ENCODE measurements at places on chromosomes 12 and 14.

GRCh38 chr14:35286003-35286600 lies 6.1 kb upstream of the PSMA6 start:
- no peak for DNase-seq

DNA sequence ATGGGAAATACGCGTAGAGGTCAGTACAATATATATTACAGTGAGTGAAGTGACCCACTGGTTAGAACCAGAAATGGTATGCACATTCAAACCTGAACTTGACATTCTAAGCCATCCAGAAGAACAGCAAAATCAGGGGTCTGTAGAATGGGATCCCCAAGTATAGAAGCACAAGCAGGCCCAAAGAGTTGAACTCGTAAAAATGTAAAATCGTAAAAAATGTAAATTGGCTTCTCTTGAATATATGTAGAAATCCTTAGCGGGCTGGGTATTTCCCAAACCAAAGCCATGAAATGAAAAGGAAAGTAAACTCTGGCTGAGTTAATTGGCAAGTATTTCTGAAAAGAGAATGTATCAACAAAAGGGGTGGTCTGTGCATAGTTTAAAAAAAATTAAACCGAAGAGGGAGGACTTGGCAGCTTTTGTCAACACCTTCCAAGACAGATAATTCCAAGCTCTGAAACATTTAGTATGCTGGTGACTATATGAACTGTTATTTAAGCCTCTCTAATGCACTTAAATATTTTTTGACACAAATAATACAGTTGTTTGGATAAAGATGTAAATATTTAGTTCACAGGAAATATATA lies 1505.6 kb upstream of the FLRT2 start:
- no peak for DNase-seq

- DNase-seq, result no peak
Measured at GRCh38 chr12:54421879-54422250, 2.8 kb upstream of the ITGA5 start.

GRCh38 chr12:10331642-10332239 lies 24.1 kb downstream of the KLRD1 start:
- DNase-seq, result peak; percentile 30

GRCh38 chr12:62629413-62629812 lies 162.8 kb downstream of the MON2 start:
- DNase-seq, result no peak

- DNase-seq, result no peak
Measured at GRCh38 chr12:30044206-30044605, 260.5 kb upstream of the TMTC1 start.

DNA sequence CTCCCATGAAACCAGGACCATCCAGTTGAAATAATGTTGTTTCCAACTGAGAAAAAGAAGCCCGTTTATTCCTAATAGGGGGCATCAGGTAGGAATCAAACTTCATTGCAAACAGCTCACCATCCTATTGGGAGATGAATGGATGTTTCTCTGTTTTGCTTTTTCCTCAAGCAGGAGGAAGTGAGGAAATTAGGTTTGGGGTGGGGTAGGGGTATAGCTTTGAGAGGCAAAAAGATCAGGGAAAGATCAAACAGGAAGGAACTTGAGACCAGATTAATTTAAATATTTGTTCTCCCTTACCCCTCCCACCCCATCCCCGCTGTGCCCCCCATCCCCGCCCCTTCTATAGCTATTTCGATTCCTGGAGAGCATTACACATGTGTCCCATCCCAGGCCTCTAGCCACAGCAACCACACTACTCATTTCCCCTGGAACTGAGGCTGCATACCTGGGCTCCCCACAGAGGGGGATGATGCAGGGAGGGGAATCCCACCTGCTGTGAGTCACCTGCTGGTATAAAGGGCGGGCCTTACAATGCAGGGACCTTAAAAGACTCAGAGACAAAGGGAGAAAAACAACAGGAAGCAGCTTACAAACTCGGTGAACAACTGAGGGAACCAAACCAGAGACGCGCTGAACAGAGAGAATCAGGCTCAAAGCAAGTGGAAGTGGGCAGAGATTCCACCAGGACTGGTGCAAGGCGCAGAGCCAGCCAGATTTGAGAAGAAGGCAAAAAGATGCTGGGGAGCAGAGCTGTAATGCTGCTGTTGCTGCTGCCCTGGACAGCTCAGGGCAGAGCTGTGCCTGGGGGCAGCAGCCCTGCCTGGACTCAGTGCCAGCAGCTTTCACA lies at the start of gene IL23A:
Gene IL23A, plus strand, starts transcription at position 577 of the 850 bp plus-strand sequence. Its CDS starts 161 bp downstream, at position 738.
- peak; percentile 74 for DNase-seq

DNA sequence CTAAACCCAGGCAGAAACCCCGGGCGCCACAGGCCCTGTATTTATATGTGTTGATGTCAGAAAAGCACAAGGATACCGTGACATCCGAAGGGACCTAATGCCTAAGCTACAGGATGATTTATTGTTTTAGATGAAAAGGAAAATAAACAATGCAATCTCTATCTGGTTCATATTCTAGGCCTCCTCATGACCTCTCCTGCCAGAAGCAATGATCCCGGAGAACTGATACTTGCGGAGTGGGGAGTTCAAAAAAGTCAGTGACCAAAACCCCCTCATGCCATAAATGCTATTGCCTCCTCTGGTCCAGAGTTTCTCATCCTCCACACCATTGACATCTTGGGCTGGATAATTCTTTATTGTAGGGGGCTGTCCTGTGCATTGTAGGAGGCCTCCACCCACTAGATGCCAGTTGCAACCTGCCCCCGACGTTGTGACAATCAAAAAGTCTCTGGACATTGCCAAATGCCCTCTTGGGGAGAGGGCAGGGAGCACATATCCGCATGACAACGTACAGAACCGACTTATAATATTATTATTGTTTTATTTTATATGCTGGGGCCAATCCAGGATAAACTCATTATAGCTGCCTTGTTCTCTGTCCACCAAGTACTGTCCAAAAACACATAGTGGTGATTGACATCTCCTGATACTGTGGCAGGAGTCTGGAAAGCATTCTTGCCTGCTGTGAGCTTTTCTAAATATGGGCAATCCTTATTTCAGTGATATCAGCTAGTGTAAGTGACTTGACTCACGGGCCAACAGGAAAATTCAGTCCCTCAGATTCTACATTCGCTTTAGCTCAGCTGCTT lies 1.1 kb upstream of the CSRP2 start:
- no peak for DNase-seq

GRCh38 chr12:45427042-45427441 lies 211.1 kb downstream of the ANO6 start:
- DNase-seq, result no peak

DNA sequence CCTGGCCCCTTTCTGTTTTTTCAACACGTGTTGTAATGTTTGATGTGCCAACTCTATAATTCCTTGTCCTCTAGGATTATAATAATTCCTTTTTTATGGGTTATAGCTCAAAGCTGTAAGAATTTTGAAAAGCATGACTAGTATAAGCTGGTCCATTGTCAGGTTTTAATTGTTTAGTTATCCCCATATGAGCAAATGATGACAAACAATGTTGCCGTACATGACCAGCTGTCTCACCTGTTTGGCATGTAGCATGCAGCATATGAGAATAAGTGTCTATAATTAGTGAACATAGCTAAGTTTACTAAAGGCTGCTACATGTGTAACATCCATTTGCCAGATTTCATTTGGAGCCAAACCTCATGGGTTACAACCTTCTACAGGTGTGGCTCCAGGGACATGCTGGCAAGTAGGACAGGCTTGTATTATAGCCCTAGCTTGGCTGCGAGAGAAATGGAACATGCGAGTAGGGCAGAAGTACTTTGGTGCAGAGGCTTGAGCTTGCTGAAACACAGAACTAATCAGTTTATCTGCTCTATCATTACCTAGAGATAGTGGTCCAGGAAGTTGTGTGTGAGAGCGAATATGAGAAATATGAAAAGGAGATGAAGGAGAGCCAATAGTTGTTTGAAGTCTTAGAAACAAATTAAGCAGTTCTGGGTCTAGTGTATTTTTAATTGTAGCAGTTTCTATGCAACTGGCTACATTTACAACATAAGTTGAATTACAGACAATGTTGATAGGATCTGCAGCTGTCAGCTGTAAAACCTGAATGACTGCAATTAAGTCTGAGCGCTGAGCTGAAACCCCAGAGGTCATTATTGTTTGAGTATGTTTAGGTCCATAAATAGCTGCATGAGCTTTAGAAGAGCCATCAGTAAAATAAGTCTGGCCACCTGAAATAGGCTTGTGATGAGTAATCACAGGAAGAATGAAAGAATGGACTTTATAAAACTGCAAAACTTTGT lies 22.6 kb upstream of the MAPKAPK5 start:
- no peak for DNase-seq

GRCh38 chr14:50659327-50659974 lies 8.7 kb downstream of the SAV1 start:
- no peak for DNase-seq

GRCh38 chr12:2959192-2959504 lies at the start of gene TEAD4:
TEAD4 (plus strand) TSS chr12:2959397.
- no peak for DNase-seq

- no peak for DNase-seq
Measured at GRCh38 chr12:16229676-16230075, 47.8 kb downstream of the SLC15A5 start.

DNA sequence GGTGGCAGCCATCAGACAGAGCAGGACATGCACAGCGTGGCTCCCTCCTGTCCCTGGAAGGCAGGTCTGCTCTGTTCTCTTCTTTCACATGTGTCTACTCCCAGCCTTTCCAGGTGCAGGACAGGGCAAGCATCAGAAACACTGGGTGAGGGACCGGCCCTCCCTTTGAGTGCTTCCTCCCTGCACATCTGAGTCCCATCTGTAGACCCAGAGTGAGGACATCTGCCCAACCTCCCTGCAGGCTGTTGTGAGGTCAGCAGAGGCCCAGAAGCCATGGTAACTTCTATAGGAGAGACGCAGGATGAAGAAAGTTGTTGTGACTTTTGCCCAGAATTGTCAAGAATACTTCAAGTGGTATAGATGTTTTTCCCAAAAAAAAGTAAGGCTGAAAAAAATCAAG lies 282.7 kb downstream of the CACNA1C start:
- no peak for DNase-seq

DNA sequence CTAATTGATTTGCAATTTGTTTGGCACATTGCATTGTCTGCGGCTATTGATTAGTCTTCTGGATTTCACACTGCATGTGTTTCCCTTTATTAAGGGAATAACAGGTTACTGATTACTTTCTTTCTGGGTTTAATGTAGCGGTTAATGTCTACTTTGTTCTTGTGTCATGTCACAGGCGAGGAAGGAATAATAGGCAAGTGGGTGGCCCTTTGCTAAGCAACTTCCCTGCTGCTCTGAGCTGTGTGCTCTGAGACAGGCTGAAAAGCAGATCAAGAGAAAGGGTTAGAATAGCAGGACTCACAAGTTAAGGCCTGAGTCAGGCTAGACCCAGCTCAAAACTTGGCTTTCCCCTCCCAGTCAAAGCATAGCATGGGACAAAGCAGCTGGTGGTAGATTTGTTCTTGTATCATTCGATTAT lies 77.2 kb downstream of the NKX2-1 start:
- DNase-seq, result no peak

GRCh38 chr12:177336-177979 lies 36.5 kb downstream of the SLC6A12 start:
- DNase-seq, result no peak

DNA sequence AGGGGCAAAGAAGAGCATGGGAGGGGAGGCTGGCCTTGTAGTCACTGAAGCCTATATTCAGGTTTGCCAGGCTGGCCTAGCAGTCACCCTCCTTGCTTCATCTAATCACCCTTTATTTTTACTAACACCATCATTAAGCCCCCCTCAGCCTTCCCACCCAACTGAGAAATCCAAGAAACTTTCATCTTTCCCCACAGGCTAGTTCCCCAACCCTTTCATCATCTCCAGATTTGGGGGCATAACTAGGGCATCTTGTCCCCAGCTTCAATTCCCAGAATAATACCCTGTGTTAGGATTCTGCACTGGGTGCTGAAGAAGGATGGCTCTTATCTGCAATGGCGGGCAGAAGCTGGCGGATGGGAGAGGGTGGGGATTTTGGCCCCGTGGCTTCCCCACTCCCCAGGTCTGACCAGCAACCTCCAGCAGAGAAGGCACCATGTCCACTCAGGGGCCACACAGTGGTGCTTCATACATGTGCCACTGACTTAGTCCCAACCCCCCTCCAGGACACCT lies 6.9 kb downstream of the PCK2 start:
- no peak for DNase-seq

- DNase-seq, result no peak
Measured at GRCh38 chr14:59301354-59301753, 112.9 kb downstream of the DAAM1 start.

DNA sequence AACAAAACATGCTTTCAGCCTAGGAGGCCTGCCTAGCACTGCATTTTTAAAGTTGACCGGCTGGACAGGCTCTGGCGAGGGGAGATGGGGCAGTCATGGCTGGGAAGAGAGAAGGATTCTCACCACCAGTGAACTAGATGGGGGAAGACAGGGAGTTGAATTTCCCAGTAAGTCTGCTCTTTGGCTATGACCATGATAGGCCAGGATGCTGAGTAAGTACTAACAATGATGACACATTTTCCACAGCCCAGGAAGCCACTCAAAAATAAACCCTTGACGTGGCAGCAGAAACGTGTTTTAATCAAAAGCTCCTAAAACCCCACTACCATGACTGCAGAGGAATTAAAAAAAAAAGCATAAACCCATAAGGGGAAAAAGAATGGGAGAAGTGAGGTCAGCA lies 19.0 kb downstream of the KCTD10 start:
- no peak for DNase-seq

DNA sequence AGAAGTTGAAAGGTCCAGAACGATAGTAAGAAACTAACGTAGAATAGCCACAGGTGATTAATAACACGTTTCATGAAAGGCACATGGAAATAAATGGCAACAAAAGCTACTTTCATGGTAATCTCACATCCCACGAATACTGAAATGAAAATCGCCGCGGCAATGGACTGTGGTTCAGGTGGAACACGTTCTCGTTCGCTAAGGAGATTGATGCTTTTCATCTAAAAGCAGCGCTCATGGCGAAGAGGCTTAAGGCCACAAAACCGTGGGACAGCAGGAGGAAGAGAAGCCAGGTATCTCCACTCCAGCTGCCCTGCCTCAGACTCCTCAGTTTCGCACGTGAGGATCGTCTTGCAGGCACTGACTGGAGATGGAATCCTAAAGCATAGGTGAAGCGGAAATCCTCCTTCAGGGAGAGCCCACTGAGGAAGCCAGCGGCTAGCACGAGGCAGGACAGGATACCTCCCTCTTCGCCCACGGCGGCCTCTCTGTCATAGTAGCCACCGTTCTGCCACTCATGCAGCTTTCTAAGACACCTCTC lies 696 bp upstream of the GPHN start:
- no peak for DNase-seq

- no peak for DNase-seq
Measured at GRCh38 chr14:67622675-67623074, 3.0 kb downstream of the ARG2 start.

DNA sequence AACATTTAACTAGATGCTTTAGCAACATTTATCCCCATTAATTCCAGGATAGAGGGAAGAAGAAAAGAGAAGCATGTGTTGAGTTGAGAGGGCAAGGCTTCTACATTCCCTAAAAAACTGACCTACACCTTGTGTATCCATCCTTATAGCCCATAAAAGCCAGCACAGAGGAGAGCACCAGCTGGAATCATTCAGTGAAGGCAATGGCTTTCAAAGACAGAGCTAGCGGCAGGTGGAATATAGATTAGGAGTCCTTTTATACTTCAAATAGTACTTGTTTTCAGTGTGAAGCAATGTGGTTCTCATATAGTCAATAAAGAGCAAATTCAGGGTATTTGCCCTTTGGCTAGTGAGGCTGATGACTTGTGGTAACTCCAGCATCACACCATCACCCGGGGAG lies 94.4 kb downstream of the TBC1D30 start:
- DNase-seq, result no peak

- no peak for DNase-seq
Measured at GRCh38 chr12:1453810-1454209, 140.6 kb downstream of the FBXL14 start.

GRCh38 chr12:58435647-58436046 lies 484.7 kb downstream of the LRIG3 start:
- no peak for DNase-seq

- DNase-seq, result no peak
Measured at GRCh38 chr12:50515587-50515986, 10.8 kb downstream of the DIP2B start.
